ENCODE measurements at places on chromosomes 7 and 10. TPM values are rescaled to one million over a fixed set of nuclear protein-coding genes. Genes with fewer than 3 reads are reported as not detected.

GRCh38 chr7:94190599-94191061 lies 186.5 kb upstream of the BET1 start:
- no peak for DNase-seq

- peak; percentile 8 for DNase-seq
These were observed 72.3 kb upstream of the PHYHIPL start for GRCh38 chr10:59104186-59104585.

DNA sequence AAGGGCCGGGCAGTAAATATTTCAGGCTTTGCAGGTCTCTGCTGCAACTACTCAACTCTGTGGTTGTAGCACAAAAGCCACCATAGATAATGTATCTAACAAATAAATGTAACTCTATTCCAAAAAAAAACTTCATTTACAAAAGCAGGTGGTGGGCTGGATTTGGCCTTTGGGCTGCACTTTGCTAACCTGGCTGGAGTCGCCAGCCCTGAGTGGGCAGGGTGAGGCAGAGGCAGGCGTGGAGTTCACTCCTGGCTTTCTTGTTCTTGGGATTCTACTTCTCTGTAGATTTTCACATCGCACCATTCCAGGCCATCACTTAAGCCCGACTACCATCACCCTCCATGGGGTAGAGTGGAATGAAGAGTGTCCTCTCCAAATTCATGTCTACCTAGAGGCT lies 367.6 kb upstream of the MGMT start:
- no peak for DNase-seq

DNA sequence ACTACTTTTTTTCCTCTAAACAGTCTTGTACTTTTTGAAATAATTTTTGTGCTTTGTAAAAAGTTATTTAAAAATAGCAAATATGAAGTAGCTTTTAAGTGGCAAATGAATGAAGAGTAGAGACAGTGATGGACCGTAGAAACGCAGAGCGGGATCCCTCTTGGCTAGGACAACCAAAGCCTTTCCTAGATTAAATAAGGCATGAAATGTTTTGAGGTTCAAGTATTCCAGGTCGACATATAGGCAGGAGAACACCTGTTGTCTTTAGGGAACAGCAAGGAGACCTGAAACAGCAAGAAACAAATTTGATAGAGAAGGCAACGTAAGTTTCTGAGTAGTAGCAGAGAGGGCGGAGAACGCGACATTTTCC lies 662 bp upstream of the PPRC1 start:
- DNase-seq: peak; percentile 62

DNA sequence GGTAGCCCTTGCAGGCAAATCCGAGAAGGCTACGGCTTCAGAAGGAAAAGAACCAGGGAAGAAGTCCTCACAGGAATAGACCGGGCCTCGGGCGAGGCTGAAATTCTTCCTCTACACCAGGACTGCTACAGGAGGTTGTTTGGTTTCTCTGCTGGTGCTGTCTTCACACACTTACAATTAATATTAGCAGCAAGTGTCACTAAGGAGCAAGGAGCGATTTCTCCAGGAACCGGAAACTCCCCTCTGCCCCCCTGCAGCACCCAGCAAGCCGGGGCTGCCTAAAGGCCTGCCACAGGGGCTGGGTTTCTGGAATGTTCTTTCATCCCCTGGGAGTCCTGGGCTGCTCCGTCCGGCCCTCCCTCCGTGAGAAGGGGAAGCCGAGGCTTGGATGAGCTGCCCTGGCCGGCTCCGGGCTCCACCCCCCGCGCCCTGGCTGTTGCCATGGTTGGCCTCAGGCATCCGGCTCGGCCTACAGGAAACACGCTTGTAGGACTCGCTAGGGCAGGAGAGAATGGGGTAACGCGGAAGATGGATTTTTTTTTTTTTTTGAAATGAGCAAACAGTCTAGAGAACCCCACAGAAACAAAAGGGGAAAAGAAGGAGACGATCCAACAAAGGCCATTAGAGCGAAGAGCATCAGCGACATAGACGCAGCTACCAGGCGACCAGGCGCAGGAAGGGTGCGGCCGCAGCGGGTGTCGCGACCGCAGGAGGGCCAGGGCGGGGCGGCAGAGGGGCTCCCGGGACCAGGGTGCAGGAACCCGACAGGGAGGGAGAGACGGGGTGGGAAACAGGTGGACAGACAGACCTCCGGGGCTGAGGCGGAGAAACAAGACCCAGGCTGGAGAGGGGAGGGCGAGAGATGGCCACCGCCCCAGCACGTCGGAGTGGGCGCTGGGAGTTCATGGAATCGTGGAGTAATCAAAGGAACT lies 33.0 kb downstream of the EN2 start:
- peak; percentile 94 for DNase-seq

- no peak for DNase-seq
These were observed 733 bp upstream of the ARL5B start for GRCh38 chr10:18658271-18659124.

- no peak for DNase-seq
These were observed 840.8 kb downstream of the GRM8 start for GRCh38 chr7:126411821-126412383.

- no peak for DNase-seq
These were observed 2.1 kb downstream of the BAIAP2L1 start for GRCh38 chr7:98398567-98399372.

- no peak for DNase-seq
These were observed 11.5 kb downstream of the GTF2IRD1 start for GRCh38 chr7:74464931-74465886.

GRCh38 chr7:3326246-3326645 lies 25.2 kb downstream of the SDK1 start:
- no peak for DNase-seq

DNA sequence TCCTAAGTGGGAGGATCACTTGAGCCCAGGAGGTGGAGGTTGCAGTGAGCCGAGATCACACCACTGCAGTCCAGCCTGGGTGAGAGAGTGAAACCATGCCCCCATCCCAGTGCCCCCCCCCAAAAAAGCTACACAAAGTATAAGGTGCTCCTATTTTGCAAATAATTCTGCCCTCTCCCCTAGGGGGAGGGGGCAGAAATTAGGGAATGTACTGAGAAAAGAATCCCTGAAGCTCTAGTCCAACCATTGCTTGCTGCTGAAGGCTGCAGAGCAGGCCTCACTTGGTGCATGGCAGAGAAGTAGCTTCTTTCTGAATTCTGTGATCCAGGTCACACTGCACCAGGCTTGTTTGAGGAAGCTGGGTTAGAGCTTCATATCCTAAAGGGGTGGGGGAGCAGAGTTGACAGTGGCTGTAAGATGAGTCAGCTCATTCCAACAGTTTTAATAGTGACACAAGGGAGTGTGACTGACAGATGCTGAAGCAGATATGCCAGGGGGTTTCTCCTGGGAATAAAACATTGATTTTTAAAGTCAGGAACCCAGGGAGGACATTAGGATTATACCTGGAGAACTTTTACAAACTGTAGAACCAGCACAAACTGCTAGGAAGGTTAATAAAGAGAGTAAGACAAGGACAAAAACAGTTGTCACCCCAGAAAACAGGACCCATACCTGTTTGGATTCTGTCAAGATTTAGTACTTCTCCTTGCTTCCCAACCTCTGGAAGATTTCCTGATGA lies 32.8 kb upstream of the STRIP2 start:
- no peak for DNase-seq

DNA sequence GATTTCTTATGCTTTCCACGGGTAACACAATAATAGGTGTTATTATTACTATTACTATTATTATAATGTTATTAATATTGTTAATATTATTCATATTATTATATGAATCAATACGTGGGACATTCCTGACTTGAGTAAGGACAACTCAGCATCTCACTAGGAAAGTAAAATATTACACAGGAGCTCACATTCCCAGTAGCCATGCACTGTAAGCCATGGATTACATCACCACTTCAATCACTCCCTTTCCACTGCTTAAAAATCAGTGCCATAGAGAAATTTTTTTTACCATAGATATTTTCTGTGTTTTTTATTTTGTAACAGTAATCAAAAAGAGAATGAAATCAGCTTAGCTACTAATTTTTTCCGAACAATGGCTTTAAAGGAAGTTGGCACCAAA lies 68.5 kb upstream of the DGKI start:
- DNase-seq: no peak

GRCh38 chr7:110090110-110090820 lies 1000.7 kb upstream of the LRRN3 start:
- peak; percentile 14 for DNase-seq

DNA sequence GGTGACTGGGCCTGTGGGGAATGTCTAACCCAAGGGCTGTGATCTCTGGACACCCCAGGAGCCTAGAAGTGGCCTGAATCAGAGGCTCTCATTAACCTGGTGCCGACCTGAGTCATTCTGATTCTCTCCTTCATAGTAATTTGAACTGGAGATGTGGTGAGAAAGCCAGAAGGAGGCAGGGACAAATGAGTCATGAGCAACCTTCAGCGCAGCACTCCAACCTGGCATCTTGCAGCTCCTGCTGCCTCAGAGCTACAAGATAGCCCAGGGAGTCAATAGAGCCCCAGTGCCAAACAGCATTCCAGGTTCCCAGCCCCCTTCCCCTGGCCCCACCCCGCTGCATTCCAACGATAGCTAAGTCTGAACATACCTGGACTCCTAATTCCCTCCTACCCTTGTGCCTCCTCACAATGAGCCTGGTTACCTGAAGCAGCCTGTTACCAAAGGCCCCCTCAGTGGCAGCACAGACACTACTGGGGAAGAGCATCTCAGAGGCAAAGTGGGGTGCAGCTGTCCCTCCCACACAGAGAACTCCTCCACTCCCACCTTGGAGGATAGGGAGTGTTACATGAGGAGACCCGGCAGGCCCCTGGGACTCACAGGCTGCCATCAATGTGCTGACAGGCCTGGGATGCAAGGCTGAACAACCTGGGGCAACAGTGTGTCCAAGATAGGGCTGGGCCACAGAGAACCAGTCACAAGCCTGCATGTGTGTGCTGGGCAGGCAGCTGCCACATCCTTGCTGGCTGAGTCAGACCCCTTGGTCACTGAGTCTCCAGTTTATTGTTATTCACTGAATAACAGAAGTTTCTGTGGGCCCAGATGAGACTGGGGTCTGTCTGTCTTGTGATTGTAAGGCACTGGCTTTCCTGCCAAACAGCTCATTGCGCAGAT lies 76.8 kb upstream of the LEP start:
- DNase-seq: no peak

- DNase-seq: no peak
These were observed 367.8 kb upstream of the ZMIZ1 start for GRCh38 chr10:78700816-78701520.

The NUTM2D gene
- total RNA-seq: 1.4 TPM

The CUBN gene
- 0.10 TPM for total RNA-seq

The OR2A14 gene
- not detected for total RNA-seq

The HKDC1 gene
- 0.03 TPM for total RNA-seq

The WIPF3 gene
- 2.5 TPM for total RNA-seq

The CCDC146 gene
- 3.5 TPM for total RNA-seq

The WNT8B gene
- total RNA-seq: 0.10 TPM

The ADRA2A gene
- total RNA-seq: 4.3 TPM

The WEE2 gene
- total RNA-seq: not detected

The UBTD1 gene
- total RNA-seq: 30.2 TPM

The DENND2A gene
- total RNA-seq: 11.9 TPM

The NPFFR1 gene
- total RNA-seq: not detected
